Hematopoietic multipotent progenitor cell treated with erythropoietin and hydrocortisone succinate and interleukin-3 and kit ligand, for 8 days (in vitro differentiated cells): ENCODE measurements at places on chromosomes 4 and X.

DNA sequence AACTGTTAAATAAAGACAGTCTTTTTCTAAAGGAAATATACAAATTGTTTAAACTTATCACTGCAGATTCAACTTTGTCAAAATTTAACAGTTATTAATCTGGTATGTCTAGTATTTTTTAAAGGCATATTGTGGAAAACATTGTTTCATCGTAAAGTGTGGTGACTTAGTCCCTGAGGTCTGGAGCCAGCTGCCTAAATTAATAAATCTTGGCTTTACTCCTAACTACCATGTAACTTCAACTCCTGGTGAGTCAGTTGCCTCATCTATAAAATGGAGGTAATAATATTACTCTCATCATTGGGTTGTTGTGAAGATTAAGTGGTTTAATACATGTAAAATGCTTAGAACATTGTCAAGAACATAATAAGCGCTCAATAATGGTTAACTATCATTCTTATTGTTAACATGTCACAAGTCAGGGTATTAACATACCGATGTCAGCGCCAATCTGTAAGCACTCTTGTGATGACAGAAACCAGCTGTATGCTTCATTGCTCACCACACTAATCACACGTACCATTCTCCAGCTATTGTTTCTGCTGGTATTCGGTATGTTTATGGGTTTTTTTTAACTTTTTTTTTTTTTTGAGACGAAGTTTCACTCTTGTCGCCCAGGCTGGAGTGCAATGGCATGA lies 14.1 kb upstream of the SMIM43 start:
- DNase-seq = no peak

- DNase-seq = no peak
Measured at GRCh38 chr4:2141762-2142451, 82.8 kb downstream of the NAT8L start.

DNA sequence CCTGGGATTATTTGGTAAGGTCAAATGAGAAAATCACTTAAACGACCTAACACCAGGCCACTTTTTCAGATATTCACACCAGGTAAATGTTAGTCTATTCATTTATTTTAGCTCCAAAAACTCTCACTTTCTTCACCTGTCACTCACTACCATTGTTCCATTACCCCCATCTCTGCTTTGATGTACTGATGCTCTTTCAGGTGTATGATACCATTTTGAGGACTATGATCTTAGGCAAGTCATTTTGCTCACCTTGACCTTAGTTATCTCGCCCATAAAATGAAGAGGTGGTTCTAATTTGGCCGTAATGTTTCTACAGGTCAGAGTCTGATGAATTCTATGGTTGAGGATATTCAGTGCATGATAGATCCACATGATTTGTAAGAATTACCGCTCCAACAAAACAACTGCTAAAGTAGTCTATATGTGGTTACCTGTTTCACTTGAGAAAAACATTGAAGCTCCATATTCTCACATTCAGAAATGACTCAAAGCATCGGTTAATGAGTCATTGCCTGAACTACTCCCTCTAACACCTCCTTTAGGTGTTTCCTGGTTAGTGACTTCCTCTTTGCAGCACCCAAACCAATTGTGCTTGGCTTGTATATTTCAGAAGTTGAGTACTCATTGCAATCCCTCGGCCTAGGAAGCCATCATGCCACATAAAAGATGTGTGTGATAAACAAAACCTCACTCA lies 4.5 kb downstream of the DTHD1 start:
- no peak for DNase-seq

DNA sequence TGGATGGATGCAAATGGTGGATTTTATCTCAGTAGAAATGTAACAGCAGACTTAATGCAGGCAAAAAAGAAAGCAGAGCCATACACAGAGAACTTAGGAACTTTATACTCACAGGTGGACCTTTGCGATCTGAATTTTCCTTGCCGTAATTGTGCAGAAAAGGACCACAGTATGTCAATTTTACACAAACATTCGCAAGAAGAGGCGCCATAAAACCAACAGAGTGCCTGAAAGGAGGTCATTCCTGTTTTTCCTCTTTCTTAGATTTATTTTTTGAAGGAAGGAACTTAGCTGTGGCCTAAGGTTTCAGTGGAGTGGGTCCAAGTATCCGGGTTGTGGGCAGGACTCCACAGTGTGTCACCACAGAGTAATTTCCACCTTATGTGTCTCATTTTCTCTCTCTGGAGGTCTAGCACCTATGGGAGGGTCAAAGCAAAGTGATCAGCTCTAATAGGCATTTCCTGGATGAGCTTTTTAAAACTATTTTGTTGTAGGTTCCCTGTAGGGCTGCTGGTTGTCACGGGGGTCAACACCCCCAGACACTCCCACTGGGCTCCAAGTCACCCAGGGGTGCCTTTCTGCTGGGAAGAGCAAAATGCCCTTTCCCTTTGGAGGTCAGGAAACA lies 24.7 kb upstream of the PBDC1 start:
- no peak for DNase-seq

- DNase-seq = no peak
Measured at GRCh38 chr4:163612762-163613161, 118.3 kb downstream of the TMA16 start.

GRCh38 chrX:37995428-37995827 lies 10.9 kb upstream of the SYTL5 start:
- DNase-seq = no peak

DNA sequence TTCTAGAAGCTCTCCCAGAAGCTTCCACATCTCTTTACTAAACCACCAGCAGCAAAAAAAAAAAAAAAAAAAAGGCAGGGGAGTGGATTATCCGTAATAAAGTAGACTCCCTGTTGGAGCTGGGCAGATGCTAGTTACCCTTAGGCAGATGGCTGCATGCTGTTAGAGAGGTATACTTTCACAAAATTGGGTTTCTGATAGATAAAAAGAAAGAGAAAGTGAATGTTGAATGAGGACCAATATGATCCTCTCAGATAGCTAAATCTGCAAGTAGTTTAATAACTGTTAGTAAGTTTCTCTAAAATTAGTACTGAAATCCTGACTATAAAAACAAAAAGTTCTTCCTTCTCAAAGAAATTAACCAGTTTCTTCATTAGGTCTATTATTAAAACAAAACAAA lies 195.4 kb downstream of the ANAPC10 start:
- no peak for DNase-seq

DNA sequence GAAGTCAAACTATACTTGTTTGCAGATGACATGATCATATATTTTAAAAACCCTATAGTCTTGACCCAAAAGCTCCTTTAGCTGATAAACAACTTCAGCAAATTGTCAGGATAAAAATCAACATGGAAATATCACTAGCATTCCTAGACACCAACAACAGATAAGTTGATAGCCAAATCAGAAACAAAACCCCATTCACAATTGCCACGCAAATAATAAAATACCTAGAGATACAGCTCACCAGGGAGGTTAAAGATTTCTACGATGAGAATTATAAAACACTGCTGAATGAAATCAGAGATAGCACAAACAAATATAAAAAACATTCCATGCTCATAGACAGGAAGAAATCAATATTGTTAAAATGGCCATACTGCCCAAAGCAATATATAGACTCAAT lies 605.0 kb upstream of the GRIA3 start:
- DNase-seq = no peak

DNA sequence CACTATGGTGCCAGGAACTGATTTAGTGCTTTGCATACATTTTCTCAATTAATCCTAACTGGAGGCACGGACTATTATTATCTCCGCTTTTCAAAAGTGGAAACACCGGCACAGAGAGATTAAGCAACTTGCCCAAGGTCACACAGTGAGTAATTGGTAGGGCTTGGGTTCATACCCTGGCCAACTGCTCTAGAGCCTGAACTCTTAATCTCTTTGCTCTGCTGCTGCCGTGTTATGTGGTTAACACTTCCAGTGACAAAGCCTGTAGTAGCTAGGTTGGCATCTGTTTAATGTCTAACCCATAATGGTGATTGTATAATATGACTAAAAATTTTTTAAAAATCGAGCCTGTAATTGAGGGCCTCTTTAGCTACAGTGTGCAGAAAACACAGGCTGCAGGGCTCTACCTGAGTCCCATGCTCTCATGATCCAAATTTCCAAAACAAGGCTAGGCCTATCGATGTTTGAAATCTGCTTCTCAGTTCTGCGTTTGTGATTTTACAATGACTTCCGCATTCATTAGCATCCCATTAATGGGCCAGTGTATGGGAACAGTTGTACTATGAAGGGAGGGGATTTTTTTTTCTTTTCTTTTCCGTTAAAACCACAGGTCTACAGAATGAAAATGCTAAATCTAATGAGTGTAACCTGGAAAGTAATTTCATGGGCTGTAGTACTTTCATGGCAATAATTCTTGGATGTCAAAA lies 219.3 kb upstream of the JADE1 start:
- DNase-seq = no peak

- DNase-seq = no peak
Measured at GRCh38 chr4:26356081-26356501, 35.3 kb downstream of the RBPJ start.

- DNase-seq = no peak
Measured at GRCh38 chrX:2398064-2398656, 102.6 kb downstream of the DHRSX start.

DNA sequence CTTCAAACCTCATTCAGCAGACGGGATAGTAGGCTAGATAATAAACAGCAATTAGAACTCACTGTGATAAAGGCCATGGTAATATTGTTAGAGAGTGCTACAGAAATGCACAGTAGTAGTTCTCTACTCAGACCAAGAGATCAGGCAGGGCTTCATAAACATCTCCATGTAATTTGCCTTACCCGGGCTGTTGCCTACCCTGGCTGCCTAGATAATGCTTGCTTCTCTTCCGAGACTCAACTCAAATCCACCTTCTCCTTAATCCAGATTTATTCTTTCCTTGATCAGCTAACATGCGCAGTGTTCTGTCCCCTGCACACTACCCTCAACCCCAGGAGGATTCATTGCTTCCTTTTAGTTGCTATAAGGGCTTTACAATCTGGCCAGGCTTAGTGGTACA lies 21.8 kb downstream of the ANK2 start:
- DNase-seq = no peak

DNA sequence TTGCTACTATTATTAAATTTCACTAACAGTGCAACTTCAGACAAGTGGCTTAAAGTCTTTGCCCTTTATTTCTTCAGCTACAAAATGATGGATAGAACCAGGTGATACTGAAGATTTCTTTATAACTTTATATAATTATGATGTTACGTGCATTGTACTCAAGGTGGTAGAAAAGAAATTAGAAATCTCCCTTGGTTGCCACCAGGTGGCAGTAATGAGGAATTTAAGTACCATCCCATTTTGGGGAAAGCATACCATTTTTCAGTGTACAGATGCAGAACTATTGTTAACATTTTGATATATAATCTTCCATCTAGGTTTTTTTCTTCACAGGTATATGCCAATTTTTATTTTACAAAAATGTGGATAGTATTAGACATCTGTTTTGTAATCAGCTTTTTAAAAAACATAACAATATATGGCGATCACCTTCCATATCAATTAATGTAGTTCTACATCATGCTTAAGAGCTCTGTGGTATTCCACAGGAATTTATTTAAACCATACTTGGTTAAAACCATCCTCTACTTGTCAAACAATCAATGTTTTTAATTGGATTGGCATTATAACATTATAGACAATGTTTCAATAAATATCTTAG lies 37.7 kb upstream of the RAB33B start:
- DNase-seq = peak; percentile 64

- DNase-seq = no peak
Measured at GRCh38 chr4:125321709-125322365, 7.1 kb downstream of the FAT4 start.

DNA sequence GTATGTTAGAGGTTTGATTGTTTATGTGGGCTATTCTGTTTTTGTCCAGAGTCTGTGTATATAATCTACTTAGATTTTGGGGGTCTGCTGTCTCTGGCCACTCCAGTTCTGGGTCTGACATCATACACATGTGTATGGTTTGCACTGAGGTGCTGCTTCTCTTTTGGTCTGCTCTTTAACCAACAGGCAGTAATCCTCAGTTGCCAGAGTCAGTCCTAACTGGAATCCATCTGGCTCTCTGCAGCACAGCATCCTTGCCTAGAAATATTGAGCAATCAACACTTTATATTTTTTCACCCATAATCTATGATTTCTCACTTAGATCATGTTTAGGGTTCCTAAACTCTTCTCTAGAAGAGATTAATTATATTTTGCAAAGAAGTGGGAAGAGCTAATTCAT lies 98.3 kb upstream of the SFRP2 start:
- DNase-seq = no peak

DNA sequence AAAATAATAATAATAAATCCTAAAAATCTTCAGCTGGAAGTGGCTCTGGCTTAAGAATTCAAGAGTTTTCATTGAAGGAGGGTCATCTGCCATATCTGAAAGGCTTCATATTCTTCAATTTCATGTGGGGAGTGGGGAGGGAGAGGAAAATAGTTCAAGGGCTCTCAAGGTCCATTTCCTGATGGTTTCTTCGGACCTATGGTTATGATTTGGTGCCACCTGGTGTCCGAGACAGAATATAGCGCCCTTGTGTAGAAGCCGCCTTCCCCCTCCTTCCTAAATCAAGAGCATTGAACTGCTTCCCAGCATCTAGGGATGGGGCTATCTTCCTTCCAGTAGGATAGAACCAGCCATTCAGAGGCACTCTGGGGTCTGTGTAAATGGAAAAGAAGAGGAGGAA lies 34.3 kb downstream of the NLGN3 start:
- DNase-seq = peak; percentile 75

DNA sequence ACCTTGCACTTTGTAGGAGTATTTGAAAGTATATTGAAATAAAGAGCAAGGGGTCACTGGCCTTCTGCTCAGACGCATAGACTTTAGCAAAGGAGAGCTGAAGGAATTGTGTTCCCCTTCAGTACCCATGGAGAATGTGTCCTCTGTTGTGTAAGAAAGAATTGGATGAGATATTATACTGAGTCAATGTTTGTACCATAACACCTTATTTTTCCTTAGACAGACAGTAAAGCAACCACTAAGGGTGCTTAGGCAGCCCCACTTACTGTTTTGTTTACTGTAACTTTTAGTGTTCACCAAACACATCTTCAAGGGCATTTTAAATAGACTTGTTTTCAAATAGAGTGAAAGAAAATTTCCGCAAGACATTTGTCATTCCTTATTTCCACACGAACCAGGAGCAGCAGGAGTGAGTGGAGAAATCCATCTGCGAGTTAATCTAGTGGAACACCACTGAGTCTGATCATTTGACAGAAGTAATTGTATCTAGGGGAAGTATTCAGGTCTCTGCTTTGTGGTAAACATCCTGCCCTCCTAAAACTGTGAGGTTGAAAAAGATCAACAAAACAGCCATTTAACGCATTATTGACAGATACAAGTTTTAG lies 89.5 kb downstream of the SLIT2 start:
- no peak for DNase-seq

DNA sequence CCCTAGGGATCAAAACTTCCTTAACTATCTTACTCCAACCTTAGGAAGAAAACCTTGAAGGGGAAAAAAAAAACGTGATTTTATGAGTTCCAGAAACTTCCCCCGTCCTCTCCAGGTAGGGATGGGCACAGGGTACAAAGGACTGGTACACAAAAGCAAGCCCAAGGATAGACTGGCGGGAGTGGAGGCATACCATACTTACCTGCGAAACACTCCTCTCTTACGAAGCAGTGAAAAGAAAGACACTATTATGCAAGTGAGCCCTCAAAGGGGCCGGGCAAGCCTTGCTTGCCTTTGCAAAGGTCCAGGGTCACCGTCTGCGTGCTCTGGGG lies 651 bp downstream of the TSPAN6 start:
- DNase-seq = no peak
